ENCODE measurements at places on chromosomes 13 and 19.

GRCh38 chr19:48672994-48673393 is at the start of gene NTN5:
TSS of gene NTN5 (minus strand) at chr19:48673017. CDS start at chr19:48670986, 2,031 bp downstream.
- no peak for DNase-seq

GRCh38 chr19:47512183-47512947 is 2.5 kb downstream of the NAPA start:
- no peak for DNase-seq

GRCh38 chr13:113579686-113580085 is 4.9 kb upstream of the TFDP1 start:
- no peak for DNase-seq

GRCh38 chr19:18171605-18172327 is 1.8 kb upstream of the IFI30 start:
- DNase-seq, result no peak

DNA sequence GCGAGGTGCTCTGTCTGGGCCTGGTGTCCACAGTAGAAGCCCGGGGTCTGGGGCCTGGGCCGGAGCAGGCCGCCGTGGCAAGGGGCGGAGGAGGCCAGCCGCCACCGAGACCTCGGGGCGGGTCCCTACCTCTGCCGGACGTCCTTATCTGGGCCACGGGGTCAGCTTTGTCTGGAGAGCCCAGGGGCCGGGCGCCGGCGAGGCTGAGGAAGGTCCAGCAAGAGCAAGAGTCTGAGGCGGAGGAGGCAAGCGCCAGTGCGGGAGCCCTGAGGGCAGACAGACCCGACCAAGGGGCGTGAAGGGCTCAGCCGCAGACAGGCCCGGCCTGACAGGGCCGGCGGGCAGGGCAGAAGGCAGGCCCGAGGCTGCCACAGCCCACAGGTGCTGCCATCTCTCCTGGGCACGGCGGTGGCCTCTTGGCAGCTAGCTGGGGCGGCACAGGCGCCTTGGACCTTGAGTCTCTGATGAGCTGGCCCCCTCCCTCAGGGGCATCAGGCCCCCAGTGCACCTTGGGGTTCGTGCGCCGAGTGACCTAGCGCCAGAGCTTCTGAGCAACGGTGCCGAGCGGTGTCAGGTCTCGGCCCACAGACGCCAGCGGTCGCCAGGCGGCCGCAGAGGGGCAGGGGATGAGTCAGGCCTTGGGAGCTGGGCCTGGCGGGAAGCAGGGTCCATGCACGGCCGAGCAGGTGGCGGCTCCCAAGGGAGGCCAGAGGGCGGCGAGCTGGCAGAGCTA is 19.1 kb upstream of the AKAP8 start:
- no peak for DNase-seq

GRCh38 chr19:33186431-33187182 is 7.5 kb upstream of the LRP3 start:
- DNase-seq, result no peak
